Subcutaneous adipose tissue (tissue), 4 donors: ENCODE measurements at places on chromosomes 12 and 14. TPM values are rescaled to one million over a fixed set of nuclear protein-coding genes. Genes with fewer than 3 reads are reported as not detected.

The NKX2-1 gene
- total RNA-seq, result not detected

The IQSEC3 gene
- 0.85 TPM for total RNA-seq

The PTPRO gene
- total RNA-seq, result 0.75 TPM

The SERPINA10 gene
- not detected for total RNA-seq

The TEAD4 gene
- 13.4 TPM for total RNA-seq

The PYGL gene
- 145 TPM for total RNA-seq

The GDF3 gene
- total RNA-seq, result not detected

The INSM2 gene
- not detected for total RNA-seq

The USP15 gene
- 109 TPM for total RNA-seq

The GSG1 gene
- total RNA-seq, result not detected

The MAP1LC3B2 gene
- total RNA-seq, result 1.5 TPM

The EML5 gene
- total RNA-seq, result 0.33 TPM

The WNT1 gene
- not detected for total RNA-seq
